Testis (tissue), 5 donors: ENCODE measurements at places on chromosomes 12 and 14. TPM values are rescaled to one million over a fixed set of nuclear protein-coding genes. Genes with fewer than 3 reads are reported as not detected.

GRCh38 chr12:49825360-49825970 lies 2.7 kb downstream of the NCKAP5L start:
- peaks cover 60% of the 10 kb centered on the region for H3K4me1 ChIP-seq
- peak overlapping the region; percentile 41 for H3K27ac ChIP-seq
- no peaks in the 10 kb centered on the region for H3K36me3 ChIP-seq
- no peaks in the 10 kb centered on the region for H3K27me3 ChIP-seq

Gene MANSC4
- 3.4 TPM for total RNA-seq

DNA sequence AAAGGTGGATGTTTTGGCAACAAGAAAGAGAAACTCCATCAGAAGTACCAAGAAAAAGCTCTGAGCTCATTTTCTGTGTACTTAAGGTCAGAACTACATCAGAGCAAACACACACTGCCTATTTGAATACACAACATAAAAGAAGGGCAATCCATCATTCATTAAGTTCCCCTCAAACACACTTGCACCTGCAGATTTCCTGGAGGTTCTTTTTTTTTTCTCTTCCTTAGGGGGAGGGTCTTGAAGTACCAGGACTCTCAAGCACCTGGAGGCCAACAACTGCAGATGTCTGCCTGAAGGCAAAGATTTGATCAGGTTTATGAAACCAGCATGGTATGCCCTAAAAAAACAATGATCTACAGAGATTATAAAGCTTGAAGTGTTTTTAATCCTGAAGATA lies 26.1 kb upstream of the PTHLH start:
- no peaks in the 10 kb centered on the region for H3K36me3 ChIP-seq
- H3K4me1 ChIP-seq: no peaks in the 10 kb centered on the region
- no peak for DNase-seq
- no peaks in the 10 kb centered on the region for H3K27me3 ChIP-seq
- H3K27ac ChIP-seq: no peak overlapping the region

Gene SLCO1B1
- total RNA-seq: 0.24 TPM

- DNase-seq: peak; percentile 74
- H3K36me3 ChIP-seq: no peaks in the 10 kb centered on the region
- no peaks in the 10 kb centered on the region for H3K4me1 ChIP-seq
- no peak overlapping the region for H3K4me3 ChIP-seq
- no peaks in the 10 kb centered on the region for H3K27me3 ChIP-seq
- no peak overlapping the region for H3K27ac ChIP-seq
Observed at GRCh38 chr12:77685112-77685511, 145.6 kb upstream of the NAV3 start.

DNA sequence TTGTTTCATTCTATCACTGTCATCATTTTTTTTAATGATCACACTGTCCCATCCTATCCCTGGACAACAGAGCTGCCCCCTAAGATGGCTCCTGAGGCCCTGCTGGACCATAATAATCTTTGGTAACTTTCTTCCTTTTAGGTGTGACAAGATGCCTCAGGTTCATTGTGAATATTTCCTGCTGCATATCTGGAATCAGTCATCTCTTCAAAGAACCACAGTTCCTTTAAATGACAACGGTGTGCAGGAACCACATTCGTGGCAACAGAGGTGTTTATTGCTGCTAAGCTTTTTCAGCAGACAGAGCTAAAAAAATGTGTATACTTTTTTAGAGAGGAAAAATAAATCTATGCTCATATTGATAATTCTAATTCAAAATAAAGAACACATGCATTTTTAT lies 312.9 kb downstream of the MED13L start:
- no peak for DNase-seq
- H3K36me3 ChIP-seq: no peaks in the 10 kb centered on the region
- no peak overlapping the region for H3K4me3 ChIP-seq
- no peaks in the 10 kb centered on the region for H3K4me1 ChIP-seq

Gene B4GALNT3
- 24.3 TPM for total RNA-seq

DNA sequence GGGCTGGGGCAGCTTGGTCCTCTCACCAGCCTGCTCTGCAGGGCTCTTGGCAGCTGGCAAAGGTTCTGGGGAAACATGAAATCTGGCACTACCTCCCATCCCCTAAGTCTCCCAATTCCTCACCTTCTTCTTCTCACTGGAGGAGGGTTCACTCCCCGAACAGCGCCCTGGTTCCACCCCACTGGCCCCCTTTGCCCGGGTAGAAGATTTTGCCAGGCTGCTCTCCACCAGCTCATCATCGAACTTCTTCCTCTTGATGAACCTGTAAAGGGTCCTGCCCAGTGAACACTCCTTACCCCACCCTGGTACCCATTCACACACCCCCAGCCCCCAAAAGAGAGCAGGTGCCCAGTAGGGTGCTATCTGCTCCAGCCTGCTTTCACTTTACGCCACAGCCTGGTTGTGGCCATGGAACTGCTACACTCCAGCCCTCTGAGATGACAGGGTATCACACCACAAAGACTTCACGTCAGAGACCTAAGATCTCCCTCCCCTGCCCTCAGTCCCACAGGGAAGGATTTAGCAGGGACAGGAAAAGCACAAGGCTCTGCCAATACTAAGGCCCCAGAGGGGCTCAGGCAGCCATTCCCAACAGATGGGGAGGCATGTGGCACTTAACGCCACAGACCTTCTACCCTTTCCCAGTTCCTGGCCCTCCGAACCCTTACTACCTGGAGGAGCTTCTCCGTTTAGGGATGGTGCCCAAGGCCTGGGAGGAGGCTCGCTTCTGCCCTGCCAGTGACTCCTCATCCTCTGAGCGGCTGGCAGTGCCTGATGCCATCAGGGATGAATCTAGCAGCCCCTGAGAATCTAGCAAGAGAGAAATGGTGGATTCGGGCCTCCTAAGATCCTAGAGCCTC lies 2.3 kb downstream of the MCRS1 start:
- no peak for DNase-seq
- no peaks in the 10 kb centered on the region for H3K27me3 ChIP-seq
- H3K27ac ChIP-seq: no peak overlapping the region
- peaks cover 12% of the 10 kb centered on the region for H3K4me1 ChIP-seq
- no peak overlapping the region for H3K4me3 ChIP-seq

Gene WDR20
- total RNA-seq: 56.4 TPM

DNA sequence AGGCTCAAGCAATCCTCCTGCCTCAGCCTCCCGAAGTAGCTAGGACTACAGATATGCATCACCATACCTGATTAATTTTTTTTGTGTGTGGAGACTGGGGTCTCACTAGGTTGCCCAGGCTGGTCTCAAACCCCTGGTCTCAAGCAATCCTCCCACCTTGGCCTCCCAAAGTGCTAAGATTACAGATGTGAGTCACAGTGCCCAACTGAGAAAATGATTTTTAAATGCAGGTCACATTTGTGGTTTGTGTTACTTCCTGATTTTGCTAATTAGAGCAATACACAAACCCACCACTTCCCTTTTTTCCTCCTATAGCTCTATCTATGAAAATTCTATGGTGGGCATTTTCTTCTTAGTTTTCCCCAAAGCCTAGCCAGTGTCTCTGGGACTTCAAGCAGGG lies 45.5 kb upstream of the TMEM263 start:
- DNase-seq: no peak
- no peak overlapping the region for H3K4me3 ChIP-seq
- no peaks in the 10 kb centered on the region for H3K27me3 ChIP-seq
- H3K36me3 ChIP-seq: no peaks in the 10 kb centered on the region
- no peaks in the 10 kb centered on the region for H3K4me1 ChIP-seq

Gene ANO4
- 13.0 TPM for total RNA-seq

- no peaks in the 10 kb centered on the region for H3K36me3 ChIP-seq
- no peak overlapping the region for H3K27ac ChIP-seq
- H3K4me3 ChIP-seq: no peak overlapping the region
Observed at GRCh38 chr14:36105401-36105800, 71.1 kb downstream of the PTCSC3 start.

DNA sequence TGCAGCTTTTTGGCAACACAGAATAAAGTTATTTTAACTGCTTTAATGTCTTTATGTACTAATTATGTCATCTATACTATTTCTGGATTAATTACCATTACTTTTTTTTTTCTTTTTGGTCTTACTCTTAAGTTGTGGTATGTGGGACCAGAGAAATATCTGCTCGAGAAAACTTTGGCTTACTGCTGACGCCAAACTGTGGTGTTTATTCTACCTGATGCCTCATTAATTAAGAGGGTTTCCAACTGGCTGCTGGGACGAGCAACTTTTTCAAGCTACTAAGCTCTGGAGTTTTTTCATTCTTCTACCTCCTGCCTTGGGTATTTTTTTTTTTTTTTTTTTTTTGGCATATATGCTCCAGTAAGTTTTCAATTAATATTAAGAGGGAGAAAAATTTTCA lies 1257.5 kb downstream of the FSCB start:
- H3K4me3 ChIP-seq: no peak overlapping the region
- no peaks in the 10 kb centered on the region for H3K27me3 ChIP-seq
- H3K36me3 ChIP-seq: no peaks in the 10 kb centered on the region
- no peak overlapping the region for H3K27ac ChIP-seq
- no peaks in the 10 kb centered on the region for H3K4me1 ChIP-seq

GRCh38 chr12:76020281-76020680 lies 11.3 kb downstream of the PHLDA1 start:
- peak overlapping the region; percentile 43 for H3K27ac ChIP-seq
- no peak for DNase-seq
- no peaks in the 10 kb centered on the region for H3K27me3 ChIP-seq
- H3K36me3 ChIP-seq: no peaks in the 10 kb centered on the region

Gene TAS2R46
- total RNA-seq: 3.2 TPM
